Lung microvascular endothelial cell (primary cell): ENCODE measurements at places on chromosomes 4 and X. TPM values are rescaled to one million over a fixed set of nuclear protein-coding genes. Genes with fewer than 3 reads are reported as not detected.

PCSK1N gene
- total RNA-seq, result under 0.01 and 0.20 TPM in 2 replicates

PAGE5 gene
- not detected in 2 replicates for total RNA-seq

IL15 gene
- total RNA-seq, result 0.87 and 1.2 TPM in 2 replicates

CNKSR2 gene
- not detected in 2 replicates for total RNA-seq

MAGEE2 gene
- total RNA-seq, result not detected in 2 replicates

RBM46 gene
- 0.22 TPM in 1 of 2 replicates, not detected in the other for total RNA-seq

KLB gene
- under 0.01 and 0.20 TPM in 2 replicates for total RNA-seq

SHROOM3 gene
- total RNA-seq, result under 0.01 TPM in 2 replicates

CENPVL1 gene
- not detected in 2 replicates for total RNA-seq

VEGFD gene
- total RNA-seq, result 0.20 and 0.22 TPM in 2 replicates

ENPP6 gene
- not detected in 2 replicates for total RNA-seq

FHL1 gene
- total RNA-seq, result 82.2 and 122 TPM in 2 replicates

TKTL2 gene
- total RNA-seq, result not detected in 2 replicates

USP17L12 gene
- total RNA-seq, result not detected in 2 replicates

TRPC5OS gene
- not detected in 2 replicates for total RNA-seq

SPINK2 gene
- total RNA-seq, result not detected in 2 replicates

MAGEC2 gene
- not detected in 2 replicates for total RNA-seq

SHROOM2 gene
- total RNA-seq, result 5.0 and 5.4 TPM in 2 replicates

NPY1R gene
- under 0.01 TPM in 1 of 2 replicates, not detected in the other for total RNA-seq

ZNF141 gene
- total RNA-seq, result 5.2 and 10.1 TPM in 2 replicates

NSG1 gene
- total RNA-seq, result 0.87 TPM in 1 of 2 replicates, not detected in the other

S100G gene
- not detected in 2 replicates for total RNA-seq

RASSF6 gene
- not detected in 2 replicates for total RNA-seq

PPEF1 gene
- total RNA-seq, result not detected in 2 replicates

FGF16 gene
- total RNA-seq, result 0.20 and 0.22 TPM in 2 replicates

RBBP7 gene
- total RNA-seq, result 81.5 and 120 TPM in 2 replicates

NDNF gene
- 0.44 and 11.1 TPM in 2 replicates for total RNA-seq

PHOX2B gene
- not detected in 2 replicates for total RNA-seq

BST1 gene
- 44.7 and 59.3 TPM in 2 replicates for total RNA-seq

LGI2 gene
- not detected in 2 replicates for total RNA-seq

FGFBP2 gene
- not detected in 2 replicates for total RNA-seq

WAS gene
- total RNA-seq, result under 0.01 and 0.22 TPM in 2 replicates

DHRSX gene
- 14.4 and 23.6 TPM in 2 replicates for total RNA-seq

SLC25A43 gene
- total RNA-seq, result 9.8 and 12.5 TPM in 2 replicates

AVPR2 gene
- 0.22 and 0.99 TPM in 2 replicates for total RNA-seq

LEF1 gene
- 0.20 TPM in 1 of 2 replicates, not detected in the other for total RNA-seq

CYBB gene
- total RNA-seq, result not detected in 2 replicates

KDR gene
- 177 and 192 TPM in 2 replicates for total RNA-seq

ZMAT1 gene
- total RNA-seq, result 0.65 and 1.2 TPM in 2 replicates

GIMD1 gene
- total RNA-seq, result not detected in 2 replicates

ARHGEF38 gene
- not detected in 2 replicates for total RNA-seq

CSAG3 gene
- total RNA-seq, result not detected in 2 replicates

CLRN2 gene
- total RNA-seq, result not detected in 2 replicates

RAP2C gene
- total RNA-seq, result 9.3 and 11.6 TPM in 2 replicates

CLIC2 gene
- total RNA-seq, result 8.9 and 11.7 TPM in 2 replicates

NSUN7 gene
- not detected in 2 replicates for total RNA-seq

F9 gene
- total RNA-seq, result not detected in 2 replicates

RP2 gene
- total RNA-seq, result 21.1 and 22.0 TPM in 2 replicates

FOXP3 gene
- not detected in 2 replicates for total RNA-seq

SMR3B gene
- total RNA-seq, result not detected in 2 replicates

TSPYL2 gene
- total RNA-seq, result 5.4 and 7.7 TPM in 2 replicates

ITIH6 gene
- not detected in 2 replicates for total RNA-seq

STARD8 gene
- 16.8 and 33.3 TPM in 2 replicates for total RNA-seq

FAM236C gene
- not detected in 2 replicates for total RNA-seq

ARHGAP6 gene
- under 0.01 and 0.22 TPM in 2 replicates for total RNA-seq

LANCL3 gene
- under 0.01 and 0.22 TPM in 2 replicates for total RNA-seq

PAGE4 gene
- not detected in 2 replicates for total RNA-seq

FAM53A gene
- total RNA-seq, result 1.1 and 1.4 TPM in 2 replicates

MAOB gene
- not detected in 2 replicates for total RNA-seq
